ENCODE measurements at places on chromosomes 1 and 21.
A peak's percentile ranks its signal among the peaks of the same experiment; 100 is the strongest.

DNA sequence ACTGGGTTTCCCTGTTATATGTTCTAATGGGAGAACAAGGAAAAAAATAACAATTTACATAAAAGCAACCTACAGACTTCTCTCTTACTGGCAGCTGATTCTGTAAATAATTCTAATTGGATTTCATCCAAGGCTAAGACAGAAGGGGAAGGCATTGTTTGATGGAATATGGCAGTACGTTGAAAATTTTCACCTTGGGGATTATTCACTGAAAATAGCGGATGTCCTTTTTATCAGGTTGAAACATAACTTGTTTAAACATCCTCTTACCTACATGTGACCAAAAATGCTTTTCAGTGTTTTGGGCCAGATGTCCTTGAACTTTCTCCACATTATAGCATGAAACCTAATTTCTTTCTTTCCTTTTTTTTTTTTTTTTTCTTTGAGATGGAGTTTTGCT is 24.9 kb downstream of the TSNAX start:
- no peaks in the 10 kb centered on the region for H3K36me3 ChIP-seq
- H3K4me3 ChIP-seq: no peak overlapping the region
- H3K4me1 ChIP-seq: peaks cover 5% of the 10 kb centered on the region
- no peaks in the 10 kb centered on the region for H3K27me3 ChIP-seq
- DNase-seq: no peak

DNA sequence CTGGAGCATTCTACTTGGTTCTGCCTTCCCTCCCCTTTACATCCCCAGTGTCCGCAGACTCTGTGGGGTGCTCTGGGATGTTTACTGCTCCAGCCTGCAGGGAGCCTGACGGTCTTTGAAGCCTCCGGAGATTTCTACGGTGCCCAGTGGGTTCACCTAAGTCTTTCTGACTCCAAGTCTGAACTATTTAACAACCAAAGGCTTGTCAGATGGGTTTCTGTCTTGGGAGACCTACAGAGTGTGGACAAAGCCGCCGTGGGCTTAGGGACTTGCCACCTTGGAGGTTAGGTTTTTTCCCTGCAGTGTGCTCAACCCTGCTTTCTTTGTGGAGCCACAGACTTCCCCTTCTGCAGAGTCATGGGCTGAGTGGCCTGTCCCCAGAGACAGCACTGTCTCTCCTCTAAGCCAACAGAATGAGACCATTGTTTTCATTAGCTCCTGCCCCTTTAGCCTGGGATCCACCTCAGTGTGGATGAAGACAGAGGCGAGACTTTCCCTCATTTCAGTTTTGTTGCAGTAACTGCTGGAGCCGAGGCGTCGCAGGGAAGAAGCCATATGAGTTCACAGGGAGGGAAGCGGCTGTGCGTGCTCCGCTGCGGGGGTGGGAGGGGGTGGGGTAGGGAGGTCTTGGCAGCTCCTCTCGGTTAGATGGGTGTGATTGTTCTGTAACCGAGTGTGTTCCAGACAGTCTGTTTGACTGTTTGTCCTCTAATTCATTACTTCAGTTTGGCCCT is 120.7 kb downstream of the CNIH3 start:
- H3K4me3 ChIP-seq: no peak overlapping the region
- no peaks in the 10 kb centered on the region for H3K36me3 ChIP-seq
- peak overlapping the region; percentile 59 for H3K27ac ChIP-seq
- no peaks in the 10 kb centered on the region for H3K27me3 ChIP-seq
- H3K4me1 ChIP-seq: peaks cover 27% of the 10 kb centered on the region

GRCh38 chr1:234479310-234479559 is 256 bp upstream of the TARBP1 start:
- no peaks in the 10 kb centered on the region for H3K27me3 ChIP-seq
- peak overlapping the region; percentile 91 for H3K4me3 ChIP-seq
- DNase-seq: no peak
- H3K4me1 ChIP-seq: peaks cover 8% of the 10 kb centered on the region
- no peaks in the 10 kb centered on the region for H3K36me3 ChIP-seq

- no peak overlapping the region for H3K27ac ChIP-seq
- no peak overlapping the region for H3K4me3 ChIP-seq
- H3K27me3 ChIP-seq: no peaks in the 10 kb centered on the region
- no peaks in the 10 kb centered on the region for H3K4me1 ChIP-seq
- no peaks in the 10 kb centered on the region for H3K36me3 ChIP-seq
- no peak for DNase-seq
These were observed 370.5 kb upstream of the PBX1 start for GRCh38 chr1:164188497-164188896.

DNA sequence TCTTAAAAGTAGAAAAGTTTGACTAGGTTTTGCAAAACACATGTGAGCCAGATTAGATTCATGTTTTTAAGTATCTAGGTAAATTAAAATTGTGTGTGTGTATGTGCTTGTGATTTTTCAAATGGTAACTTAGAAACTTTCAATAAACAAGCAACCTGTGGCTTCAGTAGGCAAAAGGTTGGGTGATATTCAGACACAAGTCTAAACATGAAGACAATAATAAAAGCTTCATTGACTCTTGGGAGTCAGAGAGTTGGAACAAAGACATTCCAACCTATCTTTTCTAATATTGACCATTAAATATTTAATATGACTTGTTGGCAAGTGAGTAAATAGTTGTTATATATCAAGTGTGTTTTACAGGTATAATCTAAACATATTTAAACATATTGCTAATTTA is 1049.6 kb upstream of the ADGRL4 start:
- H3K27ac ChIP-seq: no peak overlapping the region
- H3K4me3 ChIP-seq: no peak overlapping the region
- H3K36me3 ChIP-seq: no peaks in the 10 kb centered on the region
- DNase-seq: no peak
- no peaks in the 10 kb centered on the region for H3K27me3 ChIP-seq

DNA sequence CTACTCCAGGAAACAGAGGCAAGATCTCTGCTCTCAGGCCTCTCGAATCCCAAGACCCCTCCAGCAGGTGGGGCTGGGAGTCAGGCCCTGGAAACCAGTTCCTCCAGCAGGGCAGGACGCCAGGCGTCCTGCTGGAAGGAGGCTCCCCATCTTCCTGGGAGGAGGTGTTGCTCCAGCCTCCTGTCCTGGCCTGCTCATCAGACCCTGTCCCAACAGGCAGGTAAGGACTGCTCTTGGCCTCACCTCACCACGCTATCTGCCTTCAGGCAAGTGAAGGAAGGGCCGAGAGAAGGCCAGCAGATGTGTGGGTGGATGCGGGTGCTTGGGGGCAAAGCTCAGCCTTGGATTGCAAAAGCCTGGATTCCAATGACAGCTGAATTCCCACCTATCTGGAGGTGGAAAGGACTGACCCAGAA is 82.9 kb downstream of the SSBP3 start:
- H3K27ac ChIP-seq: peak overlapping the region; percentile 74
- DNase-seq: no peak
- no peaks in the 10 kb centered on the region for H3K36me3 ChIP-seq
- H3K4me3 ChIP-seq: no peak overlapping the region

DNA sequence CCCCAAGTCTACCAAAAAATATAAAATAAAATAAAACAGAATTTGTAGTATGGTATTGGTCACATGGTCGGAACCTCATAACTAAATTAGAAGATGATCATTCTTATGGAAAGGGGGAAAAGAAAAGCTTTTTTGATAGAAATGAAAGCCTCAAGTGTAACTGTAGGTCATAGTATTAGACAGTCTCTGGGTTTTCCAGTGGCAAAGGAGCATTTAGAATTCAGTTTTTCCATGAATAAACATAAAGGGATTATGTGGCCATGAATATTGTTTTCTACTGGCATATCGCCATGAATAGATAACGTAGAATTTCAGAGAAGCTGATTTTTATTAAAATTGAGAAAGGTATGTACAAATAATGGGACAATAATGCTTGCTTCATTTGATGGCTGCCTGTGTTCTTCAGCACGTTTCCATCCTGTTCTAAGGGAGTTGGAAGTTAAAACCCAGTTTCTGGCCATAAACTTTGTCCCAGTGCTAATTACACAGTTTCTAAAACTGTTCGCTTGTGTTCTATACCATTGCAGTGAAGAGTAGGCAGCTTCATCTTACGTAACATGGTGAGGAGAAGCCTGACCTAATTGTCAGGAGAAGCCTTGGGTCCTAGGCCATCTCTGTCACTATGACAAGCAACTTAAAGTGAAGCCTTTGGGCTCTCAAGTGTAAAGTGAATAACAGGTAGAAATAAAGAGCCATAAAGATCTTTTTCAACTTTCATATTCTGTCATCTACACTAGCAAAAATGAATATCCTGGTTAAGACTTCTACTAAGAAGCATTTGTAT is 70.5 kb upstream of the PGD start:
- peaks cover 24% of the 10 kb centered on the region for H3K36me3 ChIP-seq
- H3K4me3 ChIP-seq: no peak overlapping the region
- DNase-seq: no peak
- H3K4me1 ChIP-seq: no peaks in the 10 kb centered on the region

- no peaks in the 10 kb centered on the region for H3K36me3 ChIP-seq
- H3K27me3 ChIP-seq: no peaks in the 10 kb centered on the region
- H3K4me1 ChIP-seq: peaks cover 42% of the 10 kb centered on the region
- DNase-seq: peak; percentile 93
- peak overlapping the region; percentile 81 for H3K27ac ChIP-seq
These were observed 36.2 kb upstream of the IPO9 start for GRCh38 chr1:201792534-201793305.

DNA sequence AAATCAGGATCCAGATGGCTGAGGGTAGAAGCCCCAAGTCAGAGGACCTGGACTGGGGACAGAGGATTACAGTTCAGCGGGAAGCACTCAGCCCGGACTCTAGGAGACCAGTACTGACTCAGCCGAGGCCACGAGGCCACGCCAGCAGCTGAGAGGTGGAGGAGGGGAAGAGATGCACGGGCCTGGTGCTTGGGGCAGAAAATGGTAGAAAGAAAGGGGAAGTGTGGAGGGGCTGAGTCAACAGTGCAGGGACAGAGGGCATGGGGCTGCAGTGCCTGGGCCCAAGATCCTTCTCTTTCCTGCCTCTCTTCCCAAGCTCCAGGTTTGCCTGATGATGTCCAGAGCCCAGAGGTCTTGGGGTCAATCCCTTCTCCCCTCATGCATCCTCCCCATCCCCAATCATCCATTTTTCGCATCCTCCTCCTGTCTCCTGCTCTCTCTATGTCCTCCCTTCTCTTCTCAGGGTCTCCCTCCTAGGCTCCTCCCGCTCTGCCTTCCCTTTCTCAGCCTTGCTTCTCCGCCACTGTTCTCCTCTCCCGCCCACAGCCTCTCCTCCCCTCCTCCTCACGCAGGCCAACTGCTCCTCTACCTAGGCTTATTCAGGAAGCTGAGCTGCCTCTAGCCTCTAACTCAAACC is 7.7 kb downstream of the ARHGEF2 start:
- H3K36me3 ChIP-seq: no peaks in the 10 kb centered on the region
- DNase-seq: no peak
- H3K4me3 ChIP-seq: no peak overlapping the region
- peaks cover 90% of the 10 kb centered on the region for H3K4me1 ChIP-seq
- peak overlapping the region; percentile 63 for H3K27ac ChIP-seq

- H3K27me3 ChIP-seq: no peaks in the 10 kb centered on the region
- no peaks in the 10 kb centered on the region for H3K36me3 ChIP-seq
- no peak overlapping the region for H3K4me3 ChIP-seq
These were observed 5.5 kb downstream of the PGLYRP4 start for GRCh38 chr1:153343040-153343681.

DNA sequence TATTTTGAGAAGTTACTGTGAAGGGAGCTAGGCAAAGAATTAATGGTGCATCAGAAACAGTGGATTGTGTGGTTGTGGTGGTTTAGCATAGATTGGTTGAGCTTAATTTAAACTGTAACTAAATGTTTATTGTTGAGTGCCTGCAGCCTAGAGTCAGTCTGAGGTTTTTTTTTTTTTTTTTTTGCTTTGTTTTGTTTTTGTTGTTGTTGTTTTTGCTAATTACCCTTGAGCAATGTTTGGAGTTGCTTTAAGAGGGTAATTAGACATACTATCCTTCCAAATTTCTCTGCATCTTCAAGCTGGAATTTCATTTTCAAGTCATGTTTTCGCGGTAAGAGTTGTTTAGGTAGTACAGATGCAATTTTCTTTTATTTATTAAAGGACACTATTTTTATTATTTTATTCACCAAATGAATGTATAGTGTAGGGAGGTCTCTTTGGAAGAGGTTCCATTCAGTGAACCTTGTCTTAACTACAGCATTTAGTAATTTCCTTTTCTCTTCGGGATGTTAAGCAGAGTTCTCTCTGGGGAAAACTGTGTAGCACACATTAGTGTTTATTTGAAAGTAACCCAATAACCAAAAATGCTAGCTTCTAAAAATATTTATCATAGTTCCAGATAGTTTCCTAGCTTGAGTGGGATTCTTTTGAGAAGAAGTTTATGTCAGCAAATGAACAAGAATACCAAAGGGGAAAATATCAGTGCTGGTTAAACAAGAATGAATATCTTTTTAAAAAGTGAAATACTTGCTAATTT is 82.3 kb downstream of the CLIC4 start:
- H3K27me3 ChIP-seq: no peaks in the 10 kb centered on the region
- H3K27ac ChIP-seq: peak overlapping the region; percentile 36
- H3K4me1 ChIP-seq: peaks cover 59% of the 10 kb centered on the region
- no peak overlapping the region for H3K4me3 ChIP-seq
- no peak for DNase-seq

DNA sequence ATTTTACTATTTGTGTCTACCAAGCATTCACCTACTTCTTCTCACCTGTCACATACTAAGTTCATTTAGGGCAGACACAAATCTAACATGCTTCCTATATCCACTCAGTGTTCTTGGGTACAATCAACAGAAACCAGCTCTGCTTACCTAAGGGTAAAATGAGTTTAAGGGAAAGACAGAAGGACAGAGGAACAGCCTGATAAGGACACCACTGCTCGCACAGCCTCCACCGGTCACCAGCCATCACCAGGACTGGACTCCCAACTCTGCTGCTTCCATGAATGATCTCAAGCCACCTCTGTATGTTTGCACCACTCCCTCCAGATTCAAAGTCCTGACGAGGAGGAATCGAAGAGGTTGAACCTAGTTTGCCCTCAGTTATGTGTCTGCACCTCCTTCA is 72.4 kb downstream of the JAK1 start:
- H3K27me3 ChIP-seq: no peaks in the 10 kb centered on the region
- H3K27ac ChIP-seq: peak overlapping the region; percentile 71
- H3K36me3 ChIP-seq: no peaks in the 10 kb centered on the region
- DNase-seq: no peak

- H3K27me3 ChIP-seq: no peaks in the 10 kb centered on the region
- H3K36me3 ChIP-seq: no peaks in the 10 kb centered on the region
- H3K4me3 ChIP-seq: no peak overlapping the region
- no peaks in the 10 kb centered on the region for H3K4me1 ChIP-seq
- no peak for DNase-seq
These were observed 264.8 kb upstream of the DUSP10 start for GRCh38 chr1:222006715-222007114.

DNA sequence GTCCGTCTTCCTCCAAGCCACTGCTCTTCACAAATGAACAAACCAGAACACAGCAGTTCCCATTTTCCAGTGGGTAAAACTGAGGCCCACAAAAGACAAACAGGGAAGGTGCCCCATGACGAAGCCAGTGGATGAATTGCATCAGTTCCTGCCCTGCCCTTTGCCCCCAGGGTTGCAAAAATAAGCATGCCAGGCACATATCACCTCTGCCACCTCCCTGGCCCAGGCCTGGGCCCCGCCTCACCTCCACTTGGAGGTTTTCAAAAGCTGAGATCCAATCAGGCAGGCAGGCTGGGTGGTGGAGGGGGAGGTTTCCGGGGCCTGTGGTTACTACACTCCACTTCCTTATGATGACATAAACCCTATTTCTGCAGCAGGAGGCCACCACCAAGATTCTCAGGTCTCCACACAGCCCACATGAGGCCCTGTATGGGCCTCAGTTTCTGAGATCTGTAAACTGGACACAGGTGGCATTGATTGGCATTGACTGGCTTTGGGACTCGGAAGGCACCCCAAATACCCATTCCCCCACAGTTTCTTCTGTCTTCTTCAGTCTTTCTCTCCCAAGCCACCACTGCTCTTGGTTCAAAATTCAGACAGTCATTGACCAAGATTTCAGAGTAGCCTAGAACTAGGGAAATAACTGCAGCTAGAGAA is 4.1 kb downstream of the KIF21B start:
- no peak for DNase-seq
- peaks cover 35% of the 10 kb centered on the region for H3K4me1 ChIP-seq
- no peak overlapping the region for H3K4me3 ChIP-seq
- H3K36me3 ChIP-seq: no peaks in the 10 kb centered on the region

Data from vagina (tissue), 2 donors.